ENCODE measurements at places on chromosomes 4 and X. TPM values are rescaled to one million over a fixed set of nuclear protein-coding genes. Genes with fewer than 3 reads are reported as not detected.

DNA sequence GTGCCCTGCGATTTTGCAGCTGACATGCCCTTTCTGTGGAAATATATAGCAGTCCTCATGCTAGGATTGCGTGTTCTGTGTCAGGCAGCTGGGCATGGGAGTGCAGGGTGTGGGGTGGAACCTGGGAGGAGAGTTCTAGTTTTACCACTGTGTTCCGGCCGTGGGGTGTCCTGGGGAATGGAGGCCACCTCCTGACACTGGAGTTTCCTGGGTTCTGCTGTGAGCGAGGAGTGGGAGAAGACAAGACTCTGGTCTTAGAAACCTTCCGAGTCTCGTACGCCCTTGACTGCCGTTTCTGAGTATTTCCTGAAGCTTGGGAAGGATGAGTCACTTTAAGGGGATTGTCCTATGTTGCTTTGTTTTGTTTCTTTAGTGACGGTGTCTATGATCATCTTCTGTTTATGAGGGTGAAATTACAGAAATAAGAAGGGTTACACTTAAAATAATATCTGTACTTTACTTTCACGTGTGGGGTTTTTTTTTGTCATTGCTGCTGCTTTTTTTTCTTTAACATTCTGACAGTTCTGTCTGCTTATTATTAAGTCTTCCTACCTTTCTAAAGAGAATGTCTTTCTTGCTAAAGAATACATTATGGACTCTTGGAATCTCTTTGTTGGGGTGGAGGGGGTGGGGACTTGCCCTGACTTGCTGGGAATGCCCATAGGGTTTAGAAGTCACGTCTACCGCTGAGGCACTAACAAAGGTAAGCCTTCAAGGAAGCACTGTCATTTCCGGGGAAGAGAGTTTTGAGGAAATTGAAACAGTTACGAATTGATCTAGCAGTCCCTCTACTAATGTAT lies 19.1 kb downstream of the CD99 start:
- DNase-seq, result peak; percentile 44
- H3K36me3 ChIP-seq, result no peaks in the 10 kb centered on the region
- H3K4me3 ChIP-seq, result no peak overlapping the region

DNA sequence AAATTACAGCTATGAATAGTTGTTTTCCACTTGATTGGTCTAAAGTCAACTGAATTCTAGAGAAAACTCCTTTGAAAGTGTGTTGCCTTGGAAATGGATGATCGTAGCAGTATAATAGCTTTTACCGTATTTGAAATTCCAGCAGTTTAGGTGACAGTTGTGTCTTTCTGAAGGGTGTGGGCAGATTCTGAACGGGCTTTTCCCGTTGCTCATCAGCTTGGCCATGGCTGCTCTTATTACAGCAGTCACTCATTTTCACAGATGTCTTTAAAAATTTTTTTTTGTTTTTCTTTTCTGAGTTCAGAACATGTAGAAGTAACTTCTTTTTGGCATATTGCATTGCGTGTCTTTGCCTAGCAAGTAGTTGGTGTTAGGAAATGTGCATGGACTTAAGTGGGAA lies 69.6 kb upstream of the SLC4A4 start:
- no peaks in the 10 kb centered on the region for H3K36me3 ChIP-seq
- H3K4me1 ChIP-seq, result no peaks in the 10 kb centered on the region
- H3K4me3 ChIP-seq, result no peak overlapping the region
- H3K27me3 ChIP-seq, result no peaks in the 10 kb centered on the region
- DNase-seq, result no peak
- no peak overlapping the region for H3K27ac ChIP-seq

The BDH2 gene
- 42.2 TPM for polyA plus RNA-seq

The CNGA1 gene
- polyA plus RNA-seq, result 0.70 TPM

The GYG2 gene
- polyA plus RNA-seq, result 0.38 TPM

- DNase-seq, result no peak
- no peak overlapping the region for H3K27ac ChIP-seq
- H3K27me3 ChIP-seq, result no peaks in the 10 kb centered on the region
- no peaks in the 10 kb centered on the region for H3K4me1 ChIP-seq
These were observed 778.7 kb upstream of the HS3ST1 start for GRCh38 chr4:12207396-12207795.

DNA sequence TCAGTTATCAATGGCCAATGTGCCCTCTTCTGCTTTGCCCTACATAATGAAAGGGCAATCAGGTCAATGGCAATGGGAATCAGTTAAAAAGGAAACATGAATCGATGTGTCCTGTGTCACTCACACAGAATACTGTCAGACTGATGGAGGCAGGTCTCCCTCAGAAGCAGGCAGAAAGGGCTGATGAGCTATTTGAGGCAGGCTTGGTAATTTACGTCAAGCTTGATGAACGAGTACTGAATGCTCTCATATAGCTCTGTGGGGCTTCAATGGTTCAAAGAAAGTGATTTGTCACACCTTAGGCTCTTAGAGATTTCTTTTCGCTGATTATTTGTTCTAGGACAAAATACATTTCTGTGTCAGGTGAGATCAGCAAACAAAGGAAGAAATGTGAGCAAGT lies 22.6 kb upstream of the TBC1D1 start:
- H3K4me3 ChIP-seq, result no peak overlapping the region
- H3K27ac ChIP-seq, result no peak overlapping the region
- no peaks in the 10 kb centered on the region for H3K27me3 ChIP-seq

DNA sequence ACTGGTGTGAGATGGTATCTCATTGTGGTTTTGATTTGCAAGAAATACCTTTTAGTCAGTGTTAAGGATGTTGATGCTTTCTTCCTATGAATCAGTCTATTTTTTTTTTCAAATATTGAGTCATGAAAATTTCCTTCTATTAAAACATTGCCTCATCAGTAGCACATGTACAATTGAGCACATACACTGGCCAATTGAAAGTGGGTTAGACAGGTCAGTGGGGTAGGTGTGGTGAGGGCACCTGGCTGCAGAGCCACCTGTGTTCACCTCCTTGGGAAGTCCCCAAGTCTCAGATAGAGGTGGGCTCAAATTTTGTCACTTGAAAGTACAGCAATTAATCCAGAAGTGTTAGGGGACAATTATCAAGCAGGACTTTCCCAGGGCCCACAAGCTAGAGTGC lies 243.7 kb downstream of the SPRY1 start:
- no peaks in the 10 kb centered on the region for H3K4me1 ChIP-seq
- H3K27me3 ChIP-seq, result no peaks in the 10 kb centered on the region

DNA sequence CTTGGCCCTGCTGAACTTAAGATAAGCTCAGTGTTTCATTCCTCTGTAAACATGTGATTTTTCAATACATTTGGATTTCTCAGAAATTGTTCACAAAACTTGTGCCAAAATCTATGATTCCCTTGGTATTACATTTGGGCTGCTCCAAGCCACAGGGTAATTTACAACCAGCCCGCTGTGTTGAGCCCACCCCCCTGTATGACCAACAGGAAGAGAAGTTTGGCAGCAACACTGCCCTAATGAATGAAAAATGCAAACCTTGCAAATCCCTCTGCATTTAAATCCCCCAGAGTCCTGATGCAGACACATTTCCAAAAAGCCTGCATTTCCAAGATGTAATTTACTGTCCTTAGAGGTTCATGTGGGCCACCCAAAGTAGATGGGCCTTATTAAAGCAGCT lies 34.1 kb upstream of the GAB1 start:
- H3K36me3 ChIP-seq, result no peaks in the 10 kb centered on the region
- no peak for DNase-seq
- H3K27ac ChIP-seq, result no peak overlapping the region
- H3K27me3 ChIP-seq, result no peaks in the 10 kb centered on the region
- no peaks in the 10 kb centered on the region for H3K4me1 ChIP-seq

DNA sequence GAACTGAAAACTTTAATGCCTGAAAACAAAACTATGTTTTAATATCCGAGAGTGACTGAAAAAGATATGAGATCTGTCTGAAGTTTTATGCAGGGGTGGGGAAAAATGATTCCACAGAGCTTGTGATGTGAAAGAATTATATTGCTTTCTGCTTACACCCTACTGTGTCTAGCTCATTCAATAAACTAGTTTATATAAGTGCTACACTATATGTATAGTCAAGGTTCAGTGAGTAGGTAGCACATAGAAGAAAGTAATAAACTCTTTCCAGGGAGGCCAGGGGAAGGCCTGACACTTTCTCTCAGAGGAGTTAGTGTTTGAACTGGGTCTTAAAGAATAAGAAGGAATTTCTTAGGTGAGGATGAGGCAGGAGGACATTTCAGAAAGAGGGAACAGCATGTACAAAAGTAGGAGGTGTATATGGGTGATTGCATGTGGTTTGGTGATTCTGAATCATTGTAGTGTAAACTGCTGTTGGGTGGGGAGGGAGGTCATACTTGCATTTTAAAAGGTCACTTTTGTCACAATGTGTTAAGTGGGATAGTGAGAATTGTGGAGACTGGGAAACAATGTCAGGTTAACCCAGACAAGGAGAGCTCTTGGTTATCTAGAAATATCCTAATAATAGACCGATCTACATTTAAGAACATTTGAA lies 25.1 kb upstream of the TEX13D start:
- no peaks in the 10 kb centered on the region for H3K36me3 ChIP-seq
- no peak overlapping the region for H3K4me3 ChIP-seq
- DNase-seq, result no peak

- H3K4me3 ChIP-seq, result no peak overlapping the region
- peaks cover 23% of the 10 kb centered on the region for H3K27me3 ChIP-seq
- no peaks in the 10 kb centered on the region for H3K36me3 ChIP-seq
- no peaks in the 10 kb centered on the region for H3K4me1 ChIP-seq
These were observed 28.6 kb upstream of the NSG1 start for GRCh38 chr4:4358093-4358854.

The CDX4 gene
- polyA plus RNA-seq, result not detected

GRCh38 chrX:24100713-24101112 lies 46.0 kb downstream of the EIF2S3 start:
- no peak overlapping the region for H3K4me3 ChIP-seq
- H3K27me3 ChIP-seq, result no peaks in the 10 kb centered on the region
- no peaks in the 10 kb centered on the region for H3K4me1 ChIP-seq
- H3K36me3 ChIP-seq, result no peaks in the 10 kb centered on the region
- DNase-seq, result no peak
- H3K27ac ChIP-seq, result no peak overlapping the region

The WDR44 gene
- polyA plus RNA-seq, result 3.5 TPM

The SLC10A6 gene
- not detected for polyA plus RNA-seq

DNA sequence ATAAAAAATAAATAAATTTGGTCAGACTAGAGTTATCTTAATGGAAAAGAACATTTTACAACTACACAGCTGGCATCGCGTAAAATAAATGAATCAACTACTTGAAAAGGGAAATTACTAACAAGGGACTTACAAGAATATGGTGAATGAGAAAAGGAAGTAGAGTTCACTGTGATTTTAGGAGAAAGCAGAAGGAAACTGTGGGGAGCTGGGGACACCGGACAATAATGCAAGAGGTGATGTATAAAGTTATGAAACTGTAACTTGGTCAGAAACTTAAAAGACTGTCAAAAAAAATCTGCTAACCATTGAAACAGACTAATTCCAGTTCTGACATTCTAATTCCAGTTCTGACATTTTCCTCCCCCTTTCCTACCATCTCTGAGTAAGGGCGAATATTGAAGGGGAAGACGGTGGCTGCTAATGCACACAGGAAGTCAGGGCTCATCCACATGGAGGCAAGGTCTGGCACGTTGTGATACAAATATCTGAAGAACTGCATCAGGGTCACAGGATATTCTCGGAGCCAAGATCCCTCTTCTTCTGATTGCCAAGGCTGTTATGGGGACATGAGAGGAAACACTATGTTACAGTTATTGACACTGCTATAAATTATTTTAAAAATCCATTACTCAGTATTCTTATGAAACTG lies 170.5 kb downstream of the CDS1 start:
- peaks cover 12% of the 10 kb centered on the region for H3K36me3 ChIP-seq
- DNase-seq, result no peak
- no peak overlapping the region for H3K27ac ChIP-seq
- peaks cover 7% of the 10 kb centered on the region for H3K4me1 ChIP-seq

- no peaks in the 10 kb centered on the region for H3K27me3 ChIP-seq
- no peaks in the 10 kb centered on the region for H3K4me1 ChIP-seq
- H3K36me3 ChIP-seq, result no peaks in the 10 kb centered on the region
- DNase-seq, result no peak
- H3K4me3 ChIP-seq, result no peak overlapping the region
These were observed 674.3 kb upstream of the MAGEB2 start for GRCh38 chrX:29541038-29541437.

The RTL9 gene
- not detected for polyA plus RNA-seq

DNA sequence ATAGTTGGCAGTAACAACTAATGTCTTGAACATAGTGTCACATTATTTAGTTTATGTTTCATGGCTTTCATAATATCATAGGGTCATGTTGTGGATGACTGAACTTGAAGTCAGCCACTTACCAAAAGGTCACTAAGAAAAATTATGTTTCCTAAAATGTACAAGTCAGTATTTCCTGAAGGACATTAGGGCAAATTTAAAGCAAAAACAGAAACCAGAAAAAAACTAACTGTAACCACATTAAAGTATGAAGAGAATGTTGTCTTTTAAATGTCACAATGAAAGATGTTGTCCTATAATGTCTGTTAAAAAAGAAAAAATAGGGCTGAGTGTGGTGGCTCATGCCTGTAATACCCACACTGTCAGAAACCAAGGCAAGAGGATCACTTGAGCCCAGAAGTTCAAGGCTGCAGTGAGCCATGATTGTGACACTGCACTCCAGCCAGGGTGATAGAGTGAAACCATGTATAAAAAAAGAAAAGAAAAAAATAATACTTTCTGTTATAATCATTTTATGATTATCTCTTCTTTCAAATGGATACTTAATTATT lies 55.8 kb downstream of the HHIP start:
- H3K36me3 ChIP-seq, result no peaks in the 10 kb centered on the region
- H3K4me1 ChIP-seq, result no peaks in the 10 kb centered on the region
- H3K27me3 ChIP-seq, result no peaks in the 10 kb centered on the region
- no peak overlapping the region for H3K27ac ChIP-seq

The FGD1 gene
- polyA plus RNA-seq, result 0.98 TPM

- H3K27me3 ChIP-seq, result no peaks in the 10 kb centered on the region
- no peaks in the 10 kb centered on the region for H3K36me3 ChIP-seq
- no peak overlapping the region for H3K27ac ChIP-seq
- no peaks in the 10 kb centered on the region for H3K4me1 ChIP-seq
These were observed 10.1 kb downstream of the C4orf50 start for GRCh38 chr4:6008092-6008551.

The NPFFR2 gene
- polyA plus RNA-seq, result 0.08 TPM

The ABCG2 gene
- polyA plus RNA-seq, result 0.12 TPM

The GSX2 gene
- polyA plus RNA-seq, result 0.47 TPM

The KLKB1 gene
- polyA plus RNA-seq, result 1.3 TPM

DNA sequence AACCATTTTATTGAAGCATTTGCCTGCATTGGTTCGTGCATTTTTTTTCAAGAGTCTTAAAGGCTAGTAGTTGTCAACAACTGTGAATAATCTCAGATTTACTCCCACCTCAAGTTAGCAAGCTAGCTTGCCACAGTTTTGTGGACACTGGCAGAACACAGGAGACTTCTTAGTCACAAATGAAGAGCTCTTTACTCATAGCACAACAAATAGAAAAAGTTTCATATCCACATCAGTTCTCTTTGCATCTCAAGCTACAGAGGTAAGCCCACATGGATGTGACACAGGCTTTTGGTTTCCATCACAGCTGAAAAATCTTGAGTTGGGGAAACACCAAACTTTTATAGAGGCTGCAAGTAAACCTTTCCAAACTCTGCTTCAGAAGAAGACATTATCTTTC lies 2315.7 kb upstream of the TENM3 start:
- no peak for DNase-seq
- H3K36me3 ChIP-seq, result no peaks in the 10 kb centered on the region
- no peak overlapping the region for H3K27ac ChIP-seq
- no peaks in the 10 kb centered on the region for H3K4me1 ChIP-seq

The UCHL1 gene
- polyA plus RNA-seq, result 9.1 TPM
